ENCODE measurements at places on chromosomes 4 and X.
A peak's percentile ranks its signal among the peaks of the same experiment; 100 is the strongest.

GRCh38 chr4:56414135-56414670 is 21.2 kb downstream of the PPAT start:
- DNase-seq, result no peak

- no peak for DNase-seq
Observed at GRCh38 chr4:65456579-65456978, 213.7 kb downstream of the EPHA5 start.

DNA sequence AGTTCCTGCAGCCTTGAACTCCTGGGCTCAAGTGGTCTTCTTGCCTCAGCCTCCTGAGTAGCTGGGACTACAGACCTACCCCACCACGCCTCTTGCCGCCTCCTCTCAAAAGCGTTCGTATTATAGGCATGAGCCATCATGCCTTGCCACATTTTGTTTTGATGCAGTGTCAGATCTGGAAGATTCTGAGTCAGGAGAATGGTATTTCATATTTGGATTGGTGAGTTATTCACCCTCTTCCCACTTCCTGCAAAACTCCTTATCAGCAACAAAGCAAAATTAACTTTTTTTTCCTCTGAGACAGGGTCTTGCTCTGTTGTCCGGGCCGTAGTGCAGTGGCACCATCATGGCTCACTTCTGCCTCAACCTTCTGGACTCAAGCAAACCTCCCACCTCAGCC is 29.6 kb downstream of the REST start:
- no peak for DNase-seq

- DNase-seq, result no peak
Observed at GRCh38 chr4:156336511-156336910, 382.8 kb upstream of the CTSO start.

DNA sequence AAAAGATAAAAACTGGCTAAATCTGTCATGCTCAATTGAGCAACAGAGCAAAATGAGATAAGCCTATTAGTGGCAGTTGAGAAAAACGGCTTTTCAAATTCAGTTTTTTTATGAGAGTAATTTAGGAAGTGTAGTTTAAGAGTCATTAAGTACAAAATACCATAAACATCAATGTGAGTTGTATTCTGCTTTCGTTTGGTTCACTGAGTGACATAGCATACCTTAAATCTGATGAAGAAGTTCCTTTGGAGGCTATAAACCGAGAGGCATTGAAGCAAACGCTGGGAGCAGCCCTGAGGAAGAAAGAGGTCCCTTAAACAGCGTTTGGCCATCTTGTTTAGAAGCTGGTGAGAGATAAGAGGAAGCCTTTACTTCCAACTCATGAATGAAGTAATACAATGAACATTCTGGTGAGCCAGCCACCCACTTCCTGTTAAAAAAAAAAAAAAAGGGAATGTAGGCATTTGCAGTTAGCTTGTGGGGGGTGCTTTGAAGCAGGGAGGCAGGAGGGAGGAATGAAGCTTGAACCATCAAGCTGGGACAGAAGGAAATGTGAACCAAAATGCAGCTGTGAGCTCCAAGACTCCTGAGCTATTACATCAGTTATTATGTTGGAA is 132.3 kb downstream of the ZNF330 start:
- no peak for DNase-seq

GRCh38 chrX:97215186-97215585 is 331.5 kb downstream of the RPA4 start:
- DNase-seq, result no peak

DNA sequence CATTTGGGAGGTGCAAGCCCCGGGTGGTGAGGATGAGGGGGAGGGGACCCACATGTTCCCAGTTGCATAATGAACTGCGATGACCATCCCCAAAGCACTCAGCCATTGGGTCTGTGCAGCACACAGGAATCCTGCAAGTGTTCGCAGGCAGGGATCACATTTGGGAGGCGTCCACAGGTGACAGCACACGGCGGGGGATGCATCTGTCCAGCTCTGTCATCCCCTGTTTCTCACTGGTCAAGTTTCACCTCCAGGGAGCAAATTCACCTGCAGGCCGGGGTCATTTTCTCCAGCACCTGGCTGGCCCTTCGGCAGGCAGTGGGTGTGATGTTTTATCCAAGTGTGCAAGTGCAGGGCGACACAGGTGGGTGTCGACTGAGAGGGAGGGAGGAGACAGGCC is 33.3 kb upstream of the SORCS2 start:
- DNase-seq, result no peak

DNA sequence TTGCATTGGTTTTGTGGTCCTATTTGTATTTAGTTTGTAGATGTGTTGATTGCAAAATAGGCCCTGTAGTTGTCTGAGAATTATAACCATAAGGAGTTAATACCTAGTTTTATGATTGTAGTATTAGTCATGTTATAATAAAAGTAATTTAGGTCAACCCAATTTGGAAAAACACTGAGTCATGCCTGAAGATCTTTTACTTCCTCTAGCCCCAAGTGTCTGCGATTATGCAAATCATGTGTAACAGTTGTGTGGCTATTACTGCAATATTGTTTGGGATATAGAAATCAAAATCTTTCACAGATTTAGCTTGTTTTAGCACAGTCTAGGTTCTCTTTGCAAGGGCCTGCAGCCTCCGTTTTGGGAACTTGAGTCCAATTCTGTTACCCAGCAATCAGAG is 12.6 kb downstream of the SRD5A3 start:
- DNase-seq, result no peak

GRCh38 chr4:142777045-142777743 is 68.9 kb downstream of the INPP4B start:
- no peak for DNase-seq

DNA sequence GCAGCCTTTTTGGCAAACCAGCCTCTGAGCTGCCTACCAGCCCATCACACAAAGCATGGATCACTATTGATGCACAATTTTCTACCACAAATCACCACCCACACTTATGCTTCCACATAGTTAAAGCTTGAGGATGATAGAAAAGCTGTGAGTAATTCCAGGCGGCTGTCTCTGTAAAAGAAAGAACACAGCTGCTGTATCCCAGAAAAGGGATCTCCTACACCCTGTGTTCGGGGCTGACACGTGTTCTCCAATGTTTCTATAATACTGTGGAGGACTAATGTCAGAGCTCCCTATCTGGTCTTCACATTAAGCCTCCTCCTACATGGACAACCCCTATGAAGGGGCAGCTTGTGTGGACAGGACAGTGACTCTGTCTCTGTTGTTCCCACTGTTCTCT is 12.5 kb upstream of the BRS3 start:
- no peak for DNase-seq

DNA sequence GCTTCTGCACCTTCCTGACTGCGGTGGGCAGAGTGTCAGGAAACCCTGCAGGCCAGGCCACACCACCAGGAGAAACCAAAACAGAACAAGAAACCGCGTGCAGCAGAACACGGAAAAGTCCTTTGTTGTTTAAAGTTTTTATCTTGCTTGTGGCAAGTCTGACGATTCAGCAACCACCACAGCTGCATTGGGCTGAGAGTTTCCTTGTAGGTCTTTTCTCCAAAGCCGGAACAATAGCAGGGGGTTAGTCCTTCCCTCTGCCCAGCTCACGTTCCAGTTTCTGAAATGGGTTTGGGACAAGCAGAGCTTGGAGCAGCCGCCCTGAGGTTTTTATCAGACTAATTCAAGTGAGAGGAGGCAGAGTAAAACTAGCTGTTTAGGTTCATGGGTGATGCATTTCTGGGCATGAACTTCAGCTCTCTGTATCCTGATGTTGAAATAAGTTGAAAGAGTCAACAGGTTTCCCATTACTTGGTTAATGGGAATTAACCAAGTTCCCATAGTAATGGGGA is 216.9 kb downstream of the PTTG2 start:
- peak; percentile 26 for DNase-seq

GRCh38 chrX:56232221-56233082 is at the start of gene KLF8:
KLF8 (plus strand) TSS chrX:56232356; CDS start chrX:56233335, 979 bp downstream.
- no peak for DNase-seq

GRCh38 chr4:183960962-183961541 is 55.9 kb downstream of the STOX2 start:
- no peak for DNase-seq

DNA sequence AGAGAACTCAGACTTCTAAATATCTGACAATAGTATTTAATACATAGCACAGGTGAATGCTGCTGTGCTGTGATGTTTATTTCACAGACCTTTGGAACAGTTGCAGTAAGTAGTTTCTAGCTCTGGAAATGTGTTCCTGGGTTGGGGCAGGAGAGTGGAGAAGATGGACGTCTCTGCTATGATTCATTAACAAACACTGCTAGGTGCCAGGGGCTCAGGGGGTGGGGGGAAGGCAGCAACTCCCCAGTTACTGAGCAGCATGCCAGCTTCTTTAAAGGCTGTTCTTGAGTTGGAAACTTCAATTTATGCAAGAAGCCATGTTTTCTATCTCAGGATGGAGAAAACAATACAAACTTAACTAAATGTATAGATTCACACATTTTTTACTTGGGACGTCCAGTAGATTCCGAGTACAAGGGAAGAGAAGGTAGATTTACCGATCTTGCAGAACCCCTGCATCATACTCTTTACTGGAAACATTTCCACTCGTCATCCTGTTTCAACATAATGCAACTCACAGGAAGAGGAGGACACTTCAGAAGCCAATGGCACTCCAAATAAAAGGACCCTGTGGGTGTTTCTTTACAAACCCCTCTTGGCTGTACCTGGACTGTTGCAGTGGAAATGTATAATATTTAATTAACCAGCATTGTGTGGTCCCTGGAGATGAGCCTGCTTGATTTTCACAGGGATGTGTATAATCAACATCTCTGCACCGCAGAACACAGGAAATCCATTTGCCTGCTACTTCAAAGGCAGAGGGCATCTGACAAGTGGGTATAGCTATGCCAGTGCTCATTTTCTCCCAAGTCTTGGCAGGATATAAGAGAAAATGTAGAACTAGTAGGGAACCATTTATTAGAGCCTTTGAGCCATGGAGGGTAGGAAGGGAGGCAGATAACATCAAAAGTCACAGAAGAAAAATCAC is 171.4 kb downstream of the SH3KBP1 start:
- no peak for DNase-seq

DNA sequence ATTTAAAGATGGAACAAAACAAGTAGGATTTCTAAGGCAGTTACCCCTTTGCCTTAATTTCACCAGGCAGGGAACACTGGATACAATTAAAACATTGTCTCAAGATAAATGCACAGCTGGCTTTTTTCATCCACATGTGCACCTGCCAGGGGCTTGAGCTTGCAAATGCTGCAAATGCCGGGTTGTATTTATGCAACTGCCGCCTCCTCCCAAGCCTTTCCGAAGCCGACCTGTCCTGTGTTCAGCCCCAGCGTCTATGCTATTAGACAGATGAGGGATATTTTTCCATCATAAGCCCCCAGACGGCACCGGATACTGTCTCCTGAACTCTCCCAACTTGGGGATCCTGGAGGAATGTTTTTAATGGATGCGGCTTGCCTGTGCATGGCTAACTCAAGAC is 251.6 kb downstream of the CRLF2 start:
- no peak for DNase-seq

DNA sequence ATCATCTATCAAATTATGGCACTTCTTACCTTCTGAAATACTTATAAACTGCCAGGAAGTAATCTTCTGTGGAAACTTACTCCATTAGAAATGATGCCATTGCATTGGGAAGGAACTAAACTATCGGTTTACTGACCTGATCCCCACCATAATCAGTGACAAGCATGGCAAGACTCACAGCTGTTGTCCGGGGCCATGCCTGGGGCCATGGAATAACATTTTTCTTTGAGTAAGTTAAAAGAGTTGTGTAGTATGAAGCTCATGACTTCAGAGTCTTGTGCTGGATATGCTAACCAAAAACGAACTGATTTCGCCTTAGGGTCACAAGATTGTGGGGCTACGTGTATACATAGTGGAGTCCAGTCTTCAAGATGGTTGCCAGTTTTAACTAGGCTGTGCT is 15.4 kb downstream of the MTHFD2L start:
- no peak for DNase-seq

DNA sequence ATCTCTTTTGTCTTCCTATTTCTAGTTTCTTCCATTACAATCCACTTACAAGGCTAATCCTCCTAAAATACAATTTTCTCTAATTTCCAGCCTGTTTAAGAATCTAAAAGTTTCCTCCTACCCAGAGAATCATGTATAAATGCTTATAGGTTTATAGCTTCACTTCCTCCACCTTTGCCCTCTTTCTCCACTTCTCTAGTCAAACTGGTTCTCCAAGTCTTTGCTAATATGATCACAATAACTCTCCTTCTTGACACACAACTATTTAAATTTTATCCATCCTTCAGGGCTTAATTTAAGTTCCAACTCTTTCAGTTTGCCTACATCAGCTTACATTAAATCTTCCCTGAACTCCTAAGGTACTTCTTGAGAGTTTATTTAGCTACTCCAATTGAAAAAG is 69.2 kb downstream of the RPS6KA6 start:
- no peak for DNase-seq
